ENCODE measurements at places on chromosomes 13 and 19. TPM values are rescaled to one million over a fixed set of nuclear protein-coding genes. Genes with fewer than 3 reads are reported as not detected.
A peak's percentile ranks its signal among the peaks of the same experiment; 100 is the strongest.

- peak overlapping the region; percentile 83 for H3K27ac ChIP-seq
- H3K4me3 ChIP-seq, result peak overlapping the region; percentile 35
- H3K4me1 ChIP-seq, result peaks cover 9% of the 10 kb centered on the region
- DNase-seq, result peak; percentile 89
These were observed 15.4 kb downstream of the RELB start for GRCh38 chr19:45016388-45017314.

DNA sequence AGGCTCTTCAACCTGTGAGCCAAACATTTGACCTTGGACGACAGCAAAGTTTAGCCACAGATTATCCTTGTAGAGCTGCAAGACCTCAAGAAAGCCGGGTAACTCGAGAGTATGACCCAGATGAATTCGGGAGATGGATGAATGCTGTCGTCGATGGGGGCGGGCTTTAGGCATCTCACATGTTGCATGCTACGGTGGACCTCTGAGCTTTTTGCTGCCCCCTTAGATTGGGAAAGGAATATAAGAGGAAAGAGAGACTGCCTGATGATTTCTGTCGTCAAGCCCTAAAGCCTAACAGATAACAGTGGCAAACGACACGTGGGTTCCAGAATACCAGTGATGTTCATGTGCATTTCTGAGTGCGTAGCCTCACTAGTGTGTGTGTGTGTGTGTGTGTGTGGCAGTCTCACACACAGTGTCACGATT lies 730 bp upstream of the ABCC4 start:
- H3K27ac ChIP-seq, result peak overlapping the region; percentile 72
- H3K27me3 ChIP-seq, result peaks cover 12% of the 10 kb centered on the region
- peaks cover 28% of the 10 kb centered on the region for H3K4me1 ChIP-seq
- H3K36me3 ChIP-seq, result peaks cover 11% of the 10 kb centered on the region

DNA sequence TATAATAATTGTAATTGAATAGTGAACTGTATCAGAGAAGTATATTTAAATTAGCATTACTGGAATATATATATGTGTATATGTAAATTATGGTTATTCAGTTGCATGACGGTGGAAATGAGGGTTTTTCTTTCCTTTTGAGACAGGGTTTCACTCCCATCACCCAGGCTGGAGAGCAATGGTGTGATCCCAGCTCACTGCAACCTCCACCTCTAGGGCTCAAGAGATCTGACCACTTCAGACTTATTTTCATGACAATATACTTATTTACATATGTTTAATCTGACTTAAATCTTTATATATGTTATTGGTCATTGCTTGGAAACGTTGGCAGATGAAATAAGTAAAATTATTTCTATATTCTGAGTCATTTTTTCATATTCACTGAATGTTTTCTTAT lies 744.4 kb upstream of the PRR20A start:
- H3K4me3 ChIP-seq, result no peak overlapping the region
- no peak for DNase-seq
- no peaks in the 10 kb centered on the region for H3K4me1 ChIP-seq
- H3K27ac ChIP-seq, result no peak overlapping the region
- H3K27me3 ChIP-seq, result no peaks in the 10 kb centered on the region

GRCh38 chr13:27132538-27132937 lies 39.1 kb downstream of the USP12 start:
- peaks cover 53% of the 10 kb centered on the region for H3K4me1 ChIP-seq
- no peak for DNase-seq
- H3K27ac ChIP-seq, result peak overlapping the region; percentile 80
- peaks cover 19% of the 10 kb centered on the region for H3K36me3 ChIP-seq

GRCh38 chr13:34412295-34412694 lies 529.8 kb upstream of the NBEA start:
- H3K4me1 ChIP-seq, result no peaks in the 10 kb centered on the region
- DNase-seq, result no peak
- H3K27ac ChIP-seq, result no peak overlapping the region
- no peaks in the 10 kb centered on the region for H3K27me3 ChIP-seq
- no peaks in the 10 kb centered on the region for H3K36me3 ChIP-seq

- H3K27ac ChIP-seq, result no peak overlapping the region
- no peaks in the 10 kb centered on the region for H3K27me3 ChIP-seq
- no peaks in the 10 kb centered on the region for H3K4me1 ChIP-seq
- DNase-seq, result peak; percentile 73
- H3K36me3 ChIP-seq, result no peaks in the 10 kb centered on the region
- H3K4me3 ChIP-seq, result no peak overlapping the region
These were observed 236.0 kb downstream of the PCDH9 start for GRCh38 chr13:66994097-66994496.

DNA sequence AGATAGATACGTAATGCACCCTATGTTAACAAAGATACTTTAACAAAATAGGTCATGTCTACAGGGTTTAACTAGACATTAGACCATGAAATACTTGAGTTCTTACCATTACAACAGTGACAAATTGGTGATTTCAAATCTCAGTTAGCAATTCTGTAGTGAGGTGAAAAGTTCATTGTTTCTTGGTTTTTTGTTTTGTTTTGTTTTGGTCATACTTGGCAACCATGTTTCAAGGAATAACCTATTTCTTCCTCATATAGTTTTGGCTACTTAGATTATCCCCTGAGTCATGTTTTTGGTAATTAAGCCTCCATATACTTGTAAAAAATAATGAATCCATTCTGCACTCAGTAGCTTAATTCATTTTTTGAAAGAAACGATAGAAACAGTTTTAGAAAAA lies 1200.4 kb downstream of the DIAPH3 start:
- H3K27ac ChIP-seq, result no peak overlapping the region
- no peaks in the 10 kb centered on the region for H3K4me1 ChIP-seq
- H3K4me3 ChIP-seq, result no peak overlapping the region
- no peak for DNase-seq
- H3K36me3 ChIP-seq, result no peaks in the 10 kb centered on the region
- H3K27me3 ChIP-seq, result no peaks in the 10 kb centered on the region

DNA sequence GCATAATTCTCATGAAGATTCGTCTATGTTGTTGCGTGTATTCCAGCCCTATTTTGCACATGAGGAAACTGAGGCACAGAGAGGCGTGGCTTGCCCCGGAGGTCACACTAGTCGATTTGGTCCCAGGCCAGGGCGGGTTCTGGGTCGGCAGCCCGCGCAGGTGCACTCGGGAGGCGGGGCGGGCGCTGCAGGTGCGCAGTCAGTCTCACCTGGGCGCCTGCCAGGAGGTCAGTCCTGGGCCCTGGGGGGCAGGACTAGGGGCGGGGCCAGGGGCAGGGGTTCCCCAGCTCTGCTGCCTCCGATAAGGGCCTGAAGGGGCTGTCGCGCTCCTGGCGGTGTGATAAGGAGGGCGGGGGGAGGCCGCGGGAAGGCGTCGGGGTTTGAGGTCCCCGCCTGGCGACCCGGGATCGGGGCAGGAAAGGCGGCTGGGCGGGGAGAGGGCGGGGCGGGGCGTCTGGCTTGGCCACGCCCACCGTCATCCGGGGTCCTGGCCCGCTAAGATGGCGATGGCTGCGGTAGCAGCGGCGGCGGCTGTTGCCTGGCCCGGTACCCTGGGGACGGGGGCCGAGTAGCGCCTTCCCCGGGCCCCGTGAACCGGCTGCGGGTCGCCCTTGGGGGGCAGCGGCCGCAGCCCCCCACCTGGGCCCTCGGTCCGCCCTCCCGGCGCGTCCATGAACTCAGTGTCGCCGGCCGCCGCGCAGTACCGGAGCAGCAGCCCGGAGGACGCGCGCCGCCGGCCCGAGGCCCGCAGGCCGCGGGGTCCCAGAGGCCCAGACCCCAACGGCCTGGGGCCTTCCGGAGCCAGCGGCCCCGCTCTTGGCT lies at the start of gene ATG4D:
TSS of gene ATG4D (plus strand) at position 485 of the 822 bp plus-strand sequence. CDS start at position 672, 187 bp downstream.
- H3K4me1 ChIP-seq, result peaks cover 13% of the 10 kb centered on the region
- peak; percentile 93 for DNase-seq
- peak within 1 kb of the TSS; percentile 90 for H3K4me3 ChIP-seq
- peak within 1 kb of the TSS; percentile 84 for H3K27ac ChIP-seq
- H3K36me3 ChIP-seq, result peaks cover 10% of the 10 kb centered on the region

GRCh38 chr19:6108721-6109633 lies 1.3 kb downstream of the RFX2 start:
- peak overlapping the region; percentile 78 for H3K27ac ChIP-seq
- H3K27me3 ChIP-seq, result peaks cover 14% of the 10 kb centered on the region
- peaks cover 24% of the 10 kb centered on the region for H3K4me1 ChIP-seq
- peak overlapping the region; percentile 91 for H3K4me3 ChIP-seq
- H3K36me3 ChIP-seq, result no peaks in the 10 kb centered on the region
- DNase-seq, result peak; percentile 87

DNA sequence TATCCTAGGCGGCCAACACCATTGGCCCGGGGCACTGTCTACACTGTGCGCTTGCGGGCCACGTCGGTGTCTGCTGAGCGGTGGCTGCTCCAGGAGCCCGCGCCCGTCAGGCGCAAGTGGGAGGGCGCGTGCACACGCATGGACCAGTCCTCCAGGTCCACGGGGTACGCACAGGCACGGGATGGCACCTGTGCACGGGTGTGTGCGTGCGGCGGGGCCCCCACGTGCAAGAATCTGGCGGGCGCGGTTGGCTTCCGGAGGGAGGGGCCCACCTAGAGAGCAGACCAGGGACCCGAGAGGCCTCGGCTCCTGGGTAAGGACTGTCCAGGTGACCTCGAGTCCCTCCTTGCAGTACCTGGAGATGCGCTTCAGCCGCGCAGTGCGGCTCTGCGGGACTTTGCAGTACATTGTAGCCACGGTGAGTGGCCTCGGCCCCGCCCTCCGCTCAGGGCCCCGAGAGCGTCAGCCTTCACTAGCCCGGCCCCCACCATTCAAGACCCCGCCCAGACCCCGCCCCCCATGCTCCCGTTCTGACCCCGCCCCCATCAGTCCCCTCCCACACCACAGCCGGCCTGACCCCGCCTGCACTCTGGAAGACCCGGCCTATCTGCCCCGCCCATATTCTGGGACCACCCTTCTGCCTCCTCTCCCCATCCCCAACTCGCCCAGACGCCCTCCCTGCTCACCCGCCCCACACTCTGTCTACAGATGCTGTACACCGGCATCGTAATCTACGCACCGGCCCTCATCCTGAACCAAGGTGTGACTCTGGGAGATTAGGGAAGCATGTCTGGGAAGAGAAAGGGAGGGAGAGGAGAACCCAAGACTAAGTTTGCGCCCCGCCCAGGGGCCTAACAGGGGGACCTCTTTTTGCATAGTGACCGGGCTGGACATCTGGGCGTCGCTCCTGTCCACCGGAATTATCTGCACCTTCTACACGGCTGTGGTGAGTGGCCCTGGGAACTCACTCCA lies 2.3 kb downstream of the SLC5A5 start:
- peaks cover 1% of the 10 kb centered on the region for H3K27me3 ChIP-seq
- no peaks in the 10 kb centered on the region for H3K36me3 ChIP-seq
- H3K27ac ChIP-seq, result peak overlapping the region; percentile 53
- peak overlapping the region; percentile 90 for H3K4me3 ChIP-seq
- peaks cover 4% of the 10 kb centered on the region for H3K4me1 ChIP-seq

GRCh38 chr19:47107953-47108746 lies 5.4 kb downstream of the ZC3H4 start:
- DNase-seq, result peak; percentile 66
- H3K27ac ChIP-seq, result peak overlapping the region; percentile 100
- peak overlapping the region; percentile 65 for H3K4me3 ChIP-seq

DNA sequence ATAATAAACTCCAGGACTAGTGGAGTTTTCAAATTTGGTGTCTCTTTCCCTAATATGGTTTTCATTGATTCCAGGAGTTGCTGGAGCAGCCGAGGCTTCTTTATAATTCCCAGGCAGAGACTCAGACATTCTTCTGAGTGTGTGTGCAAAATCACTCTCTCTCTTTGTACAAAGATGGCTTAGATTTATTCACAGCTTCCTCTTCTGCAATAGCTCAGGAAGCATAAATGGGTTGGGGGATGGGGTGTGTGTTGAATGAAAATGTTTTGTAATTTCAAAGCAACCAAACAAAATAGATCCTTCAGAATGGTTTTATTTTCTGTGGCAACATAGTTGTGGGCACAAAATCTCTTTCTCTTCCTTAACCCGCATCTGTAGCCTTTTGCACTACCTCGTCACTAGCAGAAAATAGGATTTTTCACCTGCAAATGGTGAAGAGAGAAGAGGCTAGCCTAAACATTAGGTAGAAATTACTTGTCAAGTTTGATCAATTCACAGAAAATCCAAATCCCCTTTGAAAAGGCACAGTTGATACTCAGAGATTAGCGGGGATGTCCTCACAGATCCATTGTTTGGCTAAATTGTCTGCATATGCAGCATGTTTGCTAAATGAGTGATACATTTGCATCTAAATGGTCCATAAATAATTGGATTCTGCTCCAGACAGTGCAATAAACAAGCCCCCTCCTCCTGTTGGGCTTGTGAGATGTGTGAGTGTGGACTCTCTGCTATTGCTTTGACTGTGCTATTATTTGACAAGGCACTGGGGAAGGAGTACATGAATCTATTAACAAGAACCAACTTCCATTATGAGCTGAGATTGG lies 66.7 kb downstream of the CBY2 start:
- H3K36me3 ChIP-seq, result no peaks in the 10 kb centered on the region
- peaks cover 6% of the 10 kb centered on the region for H3K27me3 ChIP-seq
- no peaks in the 10 kb centered on the region for H3K4me1 ChIP-seq

GRCh38 chr19:49676136-49676783 lies 811 bp upstream of the PRMT1 start:
- DNase-seq, result no peak
- peak overlapping the region; percentile 95 for H3K4me3 ChIP-seq
- H3K27me3 ChIP-seq, result no peaks in the 10 kb centered on the region
- H3K27ac ChIP-seq, result peak overlapping the region; percentile 99
- H3K36me3 ChIP-seq, result peaks cover 30% of the 10 kb centered on the region

GRCh38 chr19:51320280-51320657 lies 8.8 kb downstream of the IGLON5 start:
- no peaks in the 10 kb centered on the region for H3K4me1 ChIP-seq
- H3K4me3 ChIP-seq, result no peak overlapping the region
- no peak overlapping the region for H3K27ac ChIP-seq
- no peak for DNase-seq
- H3K36me3 ChIP-seq, result no peaks in the 10 kb centered on the region

DNA sequence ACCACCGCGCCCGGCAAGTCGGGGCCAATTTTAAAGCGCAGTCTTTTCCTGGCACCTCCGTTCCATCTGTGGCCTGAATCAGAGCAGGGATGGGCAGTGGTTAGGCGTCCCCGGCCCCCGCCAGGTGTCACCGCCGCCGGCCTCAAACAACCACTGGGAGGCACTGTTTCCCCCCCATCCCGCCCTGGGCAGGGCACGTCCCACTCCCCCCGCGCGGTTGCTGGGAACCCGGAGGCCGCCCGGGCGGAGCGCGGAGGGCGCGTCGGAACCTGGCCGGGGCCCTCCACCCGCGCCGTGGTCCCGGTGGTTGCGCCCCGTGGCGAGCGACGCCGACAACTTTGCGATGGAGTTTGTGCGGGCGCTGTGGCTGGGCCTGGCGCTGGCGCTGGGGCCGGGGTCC lies at the start of gene GRIN3B:
TSS of gene GRIN3B (plus strand) at position 325 of the 400 bp plus-strand sequence. CDS start at position 344, 19 bp downstream.
- peak within 1 kb of the TSS; percentile 48 for H3K27ac ChIP-seq
- peaks cover 9% of the 10 kb centered on the region for H3K4me1 ChIP-seq
- peaks cover 36% of the 10 kb centered on the region for H3K27me3 ChIP-seq
- peak; percentile 87 for DNase-seq

GRCh38 chr19:5644037-5644436 lies 21.2 kb downstream of the SAFB start:
- H3K4me3 ChIP-seq, result no peak overlapping the region
- peaks cover 71% of the 10 kb centered on the region for H3K36me3 ChIP-seq
- no peak overlapping the region for H3K27ac ChIP-seq
- peaks cover 9% of the 10 kb centered on the region for H3K4me1 ChIP-seq
- no peak for DNase-seq
- H3K27me3 ChIP-seq, result no peaks in the 10 kb centered on the region

- no peaks in the 10 kb centered on the region for H3K36me3 ChIP-seq
- H3K27me3 ChIP-seq, result peaks cover 3% of the 10 kb centered on the region
These were observed 79.4 kb upstream of the ABCC4 start for GRCh38 chr13:95380468-95381211.

SHKBP1 gene
- 113 TPM for total RNA-seq

HPN gene
- total RNA-seq, result not detected

LACC1 gene
- total RNA-seq, result 2.3 TPM

CD79A gene
- 2.7 TPM for total RNA-seq

ITGBL1 gene
- total RNA-seq, result not detected

FTL gene
- 697 TPM for total RNA-seq

MED4 gene
- 63.5 TPM for total RNA-seq

IGFL2 gene
- 0.40 TPM for total RNA-seq

Measured in activated CD4-positive, alpha-beta T cell treated with anti-CD3 and anti-CD28 coated beads, Interleukin-2, amount 10 ng/mL, durations not matched to agents 24 days and 14 days (primary cell).